ENCODE measurements at places on chromosomes 4 and X. TPM values are rescaled to one million over a fixed set of nuclear protein-coding genes. Genes with fewer than 3 reads are reported as not detected.
A peak's percentile ranks its signal among the peaks of the same experiment; 100 is the strongest.

- H3K4me3 ChIP-seq: no peak overlapping the region
- no peaks in the 10 kb centered on the region for H3K4me1 ChIP-seq
- no peaks in the 10 kb centered on the region for H3K27me3 ChIP-seq
- no peak for DNase-seq
Measured at GRCh38 chr4:167715176-167715575, 377.2 kb upstream of the ANXA10 start.

DNA sequence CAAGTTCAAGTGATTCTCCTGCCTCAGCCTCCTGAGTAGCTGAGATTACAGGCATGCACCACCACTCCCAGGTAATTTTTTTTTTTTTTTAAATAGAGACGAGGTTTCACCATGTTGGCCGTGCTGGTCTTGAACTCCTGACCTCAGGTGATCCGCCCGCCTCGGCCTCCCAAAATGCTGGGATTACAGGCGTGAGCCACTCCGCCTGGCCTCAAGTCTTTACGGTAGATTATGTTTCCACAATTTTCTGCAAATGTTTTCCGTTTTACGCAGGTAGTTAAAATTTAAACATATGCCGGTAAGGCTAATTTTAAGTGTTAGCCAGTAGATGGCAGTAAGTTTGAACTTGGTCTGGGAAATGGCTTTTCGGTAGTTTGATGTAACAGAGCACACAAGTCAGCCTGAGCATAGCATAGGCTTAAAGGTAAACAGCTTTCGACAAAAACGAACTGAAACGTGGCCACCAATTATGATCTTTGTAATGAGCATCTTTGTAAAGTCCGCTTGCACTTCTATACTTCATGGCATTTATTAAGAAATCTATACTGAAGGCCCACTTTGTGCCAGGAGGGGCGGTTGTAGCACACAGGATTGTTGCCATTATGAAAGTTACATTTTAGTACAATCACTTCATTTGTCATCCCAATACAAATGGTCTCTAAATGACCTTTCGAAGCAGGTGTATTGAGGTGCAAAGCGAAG is 31.1 kb downstream of the CCKAR start:
- no peak overlapping the region for H3K27ac ChIP-seq
- no peaks in the 10 kb centered on the region for H3K36me3 ChIP-seq
- no peak overlapping the region for H3K4me3 ChIP-seq
- H3K27me3 ChIP-seq: no peaks in the 10 kb centered on the region

Gene ARR3
- not detected for total RNA-seq

GRCh38 chr4:20428436-20429160 is 176.9 kb downstream of the SLIT2 start:
- DNase-seq: no peak
- no peaks in the 10 kb centered on the region for H3K4me1 ChIP-seq
- no peaks in the 10 kb centered on the region for H3K36me3 ChIP-seq
- H3K27me3 ChIP-seq: no peaks in the 10 kb centered on the region
- H3K27ac ChIP-seq: no peak overlapping the region
- no peak overlapping the region for H3K4me3 ChIP-seq

Gene KIF4A
- 0.08 TPM for total RNA-seq

GRCh38 chrX:65582450-65583082 is 48.0 kb upstream of the LAS1L start:
- no peaks in the 10 kb centered on the region for H3K4me1 ChIP-seq
- H3K4me3 ChIP-seq: no peak overlapping the region
- no peaks in the 10 kb centered on the region for H3K27me3 ChIP-seq
- H3K36me3 ChIP-seq: no peaks in the 10 kb centered on the region

DNA sequence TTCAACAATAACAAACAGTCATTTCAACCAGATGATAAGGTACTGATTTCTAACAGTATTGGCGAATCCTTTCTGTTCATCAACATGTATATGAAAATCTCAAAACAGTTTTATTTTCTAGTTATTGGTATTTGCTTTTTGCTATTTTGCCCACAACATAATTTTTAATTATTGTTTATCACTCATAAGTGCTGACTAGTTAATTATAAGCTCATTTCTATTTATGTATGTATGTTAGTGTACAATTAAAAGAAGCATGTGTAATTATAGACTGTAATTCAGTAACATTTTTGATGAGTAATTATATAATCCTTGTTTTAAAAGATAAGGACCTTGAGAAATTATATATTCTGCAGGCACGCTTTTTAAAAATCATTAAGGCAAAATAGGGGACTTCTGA is 67.2 kb upstream of the NPNT start:
- H3K27ac ChIP-seq: no peak overlapping the region
- no peak overlapping the region for H3K4me3 ChIP-seq

DNA sequence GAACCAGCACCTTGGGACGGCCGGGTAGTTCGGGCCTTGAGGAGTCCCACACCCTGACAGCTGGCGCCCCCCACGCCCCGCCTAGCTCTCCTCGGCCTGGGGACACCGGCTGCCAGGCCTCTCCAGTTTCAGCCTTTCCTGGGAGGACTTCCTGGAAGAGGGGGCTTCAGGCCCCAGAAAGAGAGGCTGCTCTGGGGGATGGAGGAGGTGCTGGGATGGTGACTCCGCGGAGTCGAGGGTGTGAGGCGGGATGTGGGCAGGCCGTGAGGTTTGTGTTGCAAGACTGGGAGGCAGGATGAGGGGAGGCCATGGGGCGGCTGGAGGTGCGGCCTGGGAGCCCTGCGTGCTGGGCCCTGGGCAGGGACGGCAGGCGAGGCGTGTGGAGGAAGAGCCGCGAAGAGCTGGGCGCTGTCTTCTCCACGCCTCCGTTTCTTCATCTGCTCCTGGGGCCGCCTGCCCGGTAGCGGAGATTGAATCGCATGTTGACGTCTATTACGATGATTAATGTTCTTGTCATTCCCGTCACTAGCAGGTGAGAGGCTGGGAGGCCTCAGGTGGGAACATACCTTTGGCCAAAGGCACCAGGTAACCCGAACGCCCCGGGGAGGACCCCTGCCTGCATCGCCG is 918 bp upstream of the FGFRL1 start:
- H3K36me3 ChIP-seq: no peaks in the 10 kb centered on the region
- H3K4me1 ChIP-seq: peaks cover 25% of the 10 kb centered on the region
- H3K4me3 ChIP-seq: peak overlapping the region; percentile 75
- H3K27ac ChIP-seq: peak overlapping the region; percentile 76

DNA sequence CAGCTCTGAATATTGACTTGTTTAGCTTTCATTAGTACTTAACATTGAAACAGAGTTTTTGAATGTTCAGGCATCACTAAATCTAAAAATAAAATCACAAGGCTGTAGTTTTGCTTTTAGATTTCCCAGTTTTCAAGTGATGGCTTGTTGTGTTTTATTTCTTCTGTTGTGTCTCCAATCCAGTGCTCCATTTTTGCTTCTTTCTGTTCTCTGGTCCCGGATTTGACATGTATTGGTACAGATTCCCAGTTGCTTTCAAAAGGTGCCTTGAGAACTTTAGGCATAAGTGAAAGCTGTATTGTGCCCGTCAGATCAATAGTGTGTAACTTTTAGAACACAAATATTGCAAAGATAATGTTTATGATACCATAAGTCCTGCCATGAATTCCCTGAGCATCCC is 53.2 kb downstream of the ARHGAP10 start:
- no peak overlapping the region for H3K27ac ChIP-seq
- no peak for DNase-seq
- peaks cover 8% of the 10 kb centered on the region for H3K4me1 ChIP-seq
- no peaks in the 10 kb centered on the region for H3K27me3 ChIP-seq
- no peak overlapping the region for H3K4me3 ChIP-seq
- no peaks in the 10 kb centered on the region for H3K36me3 ChIP-seq

Gene SH3RF1
- total RNA-seq: not detected

- DNase-seq: no peak
- no peaks in the 10 kb centered on the region for H3K27me3 ChIP-seq
- no peak overlapping the region for H3K4me3 ChIP-seq
- no peaks in the 10 kb centered on the region for H3K36me3 ChIP-seq
Measured at GRCh38 chrX:68789966-68790365, 38.9 kb upstream of the EFNB1 start.

Gene IDUA
- total RNA-seq: 64.1 TPM

- H3K4me3 ChIP-seq: no peak overlapping the region
- H3K36me3 ChIP-seq: no peaks in the 10 kb centered on the region
- H3K27ac ChIP-seq: no peak overlapping the region
Measured at GRCh38 chrX:96540111-96540631, 144.5 kb upstream of the DIAPH2 start.

Gene SGMS2
- total RNA-seq: 0.67 TPM

Gene ERCC6L
- 0.15 TPM for total RNA-seq

DNA sequence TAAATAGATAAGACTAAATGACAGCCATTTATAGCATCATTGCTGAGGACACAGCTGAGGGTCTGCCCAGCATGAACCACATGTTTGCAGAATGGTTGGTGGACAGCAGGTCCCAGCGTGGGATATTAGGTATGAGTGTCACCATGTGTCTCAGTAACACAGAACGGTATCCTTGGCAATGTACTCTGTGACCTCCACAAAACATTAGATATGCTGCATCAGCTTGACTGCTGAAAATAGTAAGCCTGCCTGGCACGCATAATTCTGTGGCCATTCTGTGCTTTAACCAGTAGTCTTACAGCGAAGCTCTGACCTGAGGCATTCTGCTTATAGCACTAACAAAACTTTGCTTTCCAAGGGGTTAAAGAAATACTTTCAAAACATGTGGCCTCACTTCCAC is 32.0 kb downstream of the LIMCH1 start:
- no peak overlapping the region for H3K27ac ChIP-seq
- H3K4me1 ChIP-seq: no peaks in the 10 kb centered on the region

- H3K27ac ChIP-seq: no peak overlapping the region
- DNase-seq: no peak
- no peak overlapping the region for H3K4me3 ChIP-seq
- H3K27me3 ChIP-seq: no peaks in the 10 kb centered on the region
Measured at GRCh38 chr4:155228713-155229112, 20.3 kb downstream of the NPY2R start.

DNA sequence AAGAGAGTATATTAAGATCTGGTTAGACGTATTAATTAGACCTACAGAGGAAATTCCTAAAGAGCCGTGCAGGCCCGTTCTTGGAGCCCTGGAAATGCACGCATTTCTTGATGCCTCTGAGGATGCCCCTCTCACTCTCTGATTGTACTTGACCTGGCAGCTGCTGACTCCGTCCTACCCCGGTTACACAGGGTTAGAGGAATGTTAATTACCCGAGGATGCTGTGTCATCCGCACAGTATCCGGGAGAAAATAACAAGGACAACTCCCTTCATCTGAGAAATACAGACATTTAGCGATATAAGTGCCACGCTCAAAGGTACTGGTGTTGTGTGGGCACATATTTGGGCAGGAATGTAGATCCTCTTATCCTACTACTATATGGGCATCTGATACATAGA is 404.6 kb upstream of the FAT1 start:
- no peak overlapping the region for H3K4me3 ChIP-seq
- DNase-seq: no peak
- H3K27me3 ChIP-seq: no peaks in the 10 kb centered on the region
- H3K36me3 ChIP-seq: no peaks in the 10 kb centered on the region

- H3K27me3 ChIP-seq: no peaks in the 10 kb centered on the region
- no peak for DNase-seq
Measured at GRCh38 chr4:2259541-2260343, 2.2 kb downstream of the MXD4 start.

DNA sequence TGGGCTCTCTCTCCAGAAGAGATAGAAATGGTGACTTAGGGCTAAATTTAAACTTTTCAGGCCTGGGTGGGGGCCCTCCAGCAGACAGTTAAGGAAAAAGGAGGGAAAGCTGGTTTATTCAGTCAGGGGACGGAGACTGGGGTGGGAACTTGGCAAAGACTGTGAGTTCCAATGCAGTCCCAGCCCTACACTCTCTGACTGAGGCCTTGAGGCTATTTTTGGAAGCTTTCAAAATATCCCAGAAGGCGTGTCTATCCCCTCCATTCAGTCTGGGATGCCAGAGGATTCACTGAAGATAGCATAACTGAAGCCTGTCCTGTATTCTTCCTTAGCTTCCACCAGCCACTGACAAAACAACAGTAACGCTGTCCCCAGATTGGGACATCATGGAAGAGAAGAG is 32.1 kb upstream of the MSN start:
- no peak overlapping the region for H3K4me3 ChIP-seq
- H3K27me3 ChIP-seq: no peaks in the 10 kb centered on the region
- DNase-seq: no peak

Gene ZRSR2
- 30.7 TPM for total RNA-seq

DNA sequence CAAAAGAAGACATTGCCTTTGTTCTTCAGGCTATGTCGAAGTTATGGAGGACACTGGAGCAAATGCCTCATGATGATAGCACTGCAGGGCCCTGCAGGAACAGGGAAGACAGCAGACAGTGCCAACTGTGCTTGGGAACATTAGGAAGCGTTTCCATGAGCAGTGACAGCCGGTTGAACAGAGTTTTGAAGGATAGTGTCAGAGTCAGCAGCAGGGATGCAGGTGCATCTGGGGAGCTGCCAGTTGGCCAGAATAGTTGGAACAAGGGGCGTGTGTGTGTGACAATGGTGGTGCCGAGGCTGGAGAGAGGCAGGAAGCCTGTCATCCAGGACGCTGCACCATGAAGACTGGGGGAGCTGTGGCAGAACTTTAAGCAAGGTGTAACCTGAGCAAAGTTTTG is 88.6 kb downstream of the SHROOM3 start:
- no peaks in the 10 kb centered on the region for H3K4me1 ChIP-seq
- H3K36me3 ChIP-seq: no peaks in the 10 kb centered on the region
- H3K27me3 ChIP-seq: no peaks in the 10 kb centered on the region
- H3K27ac ChIP-seq: no peak overlapping the region
- no peak for DNase-seq

Gene BRCC3
- total RNA-seq: 19.7 TPM

Gene ADGRG4
- total RNA-seq: not detected

- no peaks in the 10 kb centered on the region for H3K27me3 ChIP-seq
- no peaks in the 10 kb centered on the region for H3K36me3 ChIP-seq
- DNase-seq: no peak
- H3K27ac ChIP-seq: no peak overlapping the region
- no peaks in the 10 kb centered on the region for H3K4me1 ChIP-seq
Measured at GRCh38 chrX:17412692-17413091, 37.7 kb downstream of the NHS start.

Gene MAGEB17
- total RNA-seq: not detected

Gene PRR32
- total RNA-seq: not detected

DNA sequence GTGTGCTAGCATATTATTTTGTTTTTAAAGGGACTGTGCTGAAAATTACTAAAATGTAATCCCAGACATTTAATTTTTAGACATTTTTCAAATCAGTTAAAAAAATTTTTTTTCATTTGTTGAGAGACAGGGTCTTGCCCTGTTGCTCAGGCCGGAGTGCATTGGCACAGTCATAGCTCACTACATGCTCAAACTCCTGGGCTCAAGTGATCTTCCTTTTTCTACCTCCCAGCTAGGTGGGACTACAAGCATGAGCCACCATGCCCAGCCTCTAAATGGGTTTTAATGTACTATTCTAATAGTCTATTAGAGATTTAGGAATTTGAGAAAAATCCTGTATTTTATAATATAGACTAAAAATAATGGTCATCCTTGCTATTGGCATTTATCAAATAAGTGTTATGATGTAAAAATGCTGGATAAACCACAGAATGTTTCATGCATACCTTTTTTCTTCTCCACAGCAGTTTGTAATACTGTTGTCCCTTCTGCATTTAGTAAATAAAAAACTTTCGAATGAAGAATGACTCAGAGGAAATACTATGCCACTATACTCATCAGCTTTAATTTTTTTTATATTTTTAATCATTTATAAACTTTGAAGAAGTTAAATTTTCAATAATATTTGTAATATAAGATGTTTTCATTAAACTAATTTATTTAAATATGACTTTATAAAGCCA is 29.9 kb downstream of the CPEB2 start:
- H3K4me3 ChIP-seq: no peak overlapping the region
- H3K27ac ChIP-seq: no peak overlapping the region
- H3K36me3 ChIP-seq: peaks cover 8% of the 10 kb centered on the region

All from CD4-positive, alpha-beta memory T cell (primary cell).